ENCODE measurements at places on chromosomes 12 and 14.

DNA sequence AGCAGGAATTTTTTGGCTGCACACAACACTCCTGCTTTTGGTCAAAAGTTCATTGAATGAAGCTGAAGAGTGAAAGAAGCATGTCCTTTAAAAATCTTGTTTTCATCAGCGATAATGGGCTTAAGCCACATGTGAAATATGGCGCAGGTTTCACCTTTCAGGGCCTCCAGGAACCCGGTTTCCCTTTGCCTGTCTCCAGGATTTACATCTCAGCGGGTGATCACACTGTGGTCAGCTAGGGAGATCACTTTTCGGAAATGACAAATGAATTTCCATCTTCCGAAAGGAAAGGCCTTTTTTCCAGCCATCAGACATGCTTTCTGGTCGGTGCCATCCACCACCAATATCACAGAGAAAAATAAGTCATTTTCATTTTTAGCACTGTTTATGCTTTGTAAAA is 727.1 kb upstream of the TBX3 start:
- DNase-seq = no peak

DNA sequence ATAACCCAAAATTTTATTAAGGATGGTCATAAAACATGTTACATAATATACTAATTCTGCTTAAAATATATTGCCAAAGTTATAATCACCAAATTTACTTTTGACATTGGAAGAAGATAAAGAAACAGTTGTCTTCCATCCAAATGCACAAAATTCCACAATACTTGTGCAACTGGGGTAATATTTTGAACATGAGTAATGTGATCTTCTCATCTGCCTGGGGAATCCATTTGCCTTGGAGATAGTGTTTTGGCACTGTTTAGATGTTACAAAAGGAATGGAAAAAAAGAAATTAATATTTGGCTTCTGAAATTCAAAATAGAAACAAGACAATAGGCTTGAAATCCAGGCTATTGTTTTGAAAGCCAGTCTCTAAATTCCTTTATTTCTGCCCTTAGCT is 9.1 kb downstream of the GPR19 start:
- no peak for DNase-seq

DNA sequence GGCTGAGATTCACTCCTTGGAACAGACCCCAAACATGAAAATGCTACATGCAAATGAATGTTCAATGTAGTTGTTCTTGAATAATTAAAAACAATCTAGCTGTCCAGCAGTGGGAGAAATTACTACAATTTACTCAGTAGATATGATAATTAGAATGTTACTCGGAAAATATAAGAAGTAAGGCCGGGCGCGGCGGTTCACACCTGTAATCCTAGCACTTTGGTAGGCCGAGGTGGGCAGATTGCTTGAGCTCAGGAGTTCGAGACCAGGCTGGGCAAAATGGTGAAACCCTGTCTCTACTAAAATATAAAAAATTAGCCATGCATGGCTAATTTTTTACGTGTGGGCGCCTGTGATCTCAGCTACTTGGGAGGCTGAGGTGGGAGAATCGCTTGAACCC is 15.3 kb upstream of the PTGER2 start:
- DNase-seq = no peak

GRCh38 chr14:100091386-100091785 is 26.2 kb downstream of the EVL start:
- no peak for DNase-seq
